ENCODE measurements at places on chromosomes 7 and 10.

DNA sequence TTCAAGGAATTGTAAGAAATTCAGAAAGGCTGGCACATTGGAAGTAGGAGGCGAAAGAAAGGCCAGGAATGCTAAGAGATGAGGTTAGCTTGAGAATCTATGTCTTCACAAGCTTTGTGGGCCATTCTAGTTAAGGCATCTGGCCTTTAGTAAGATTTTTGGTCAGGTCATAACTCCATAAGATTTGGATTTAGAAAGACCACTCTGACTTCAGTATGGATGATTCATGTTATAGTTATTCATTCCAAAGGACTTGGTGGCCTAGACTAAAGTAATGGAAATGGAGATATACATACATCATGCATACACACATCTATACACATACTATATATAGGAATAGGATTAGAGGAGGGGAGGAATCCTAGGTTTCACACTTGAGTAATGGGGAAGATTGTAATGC, 77.5 kb downstream of the SEPTIN7 start:
- peaks cover 21% of the 10 kb centered on the region for H3K4me1 ChIP-seq
- H3K27me3 ChIP-seq, result no peaks in the 10 kb centered on the region
- H3K4me3 ChIP-seq, result no peak overlapping the region
- DNase-seq, result no peak

- peaks cover 7% of the 10 kb centered on the region for H3K27me3 ChIP-seq
- peak overlapping the region; percentile 79 for H3K4me3 ChIP-seq
- H3K27ac ChIP-seq, result peak overlapping the region; percentile 78
- DNase-seq, result peak; percentile 28
- peaks cover 21% of the 10 kb centered on the region for H3K36me3 ChIP-seq
Observed at GRCh38 chr7:44489955-44490350, 505 bp downstream of the NUDCD3 start.

DNA sequence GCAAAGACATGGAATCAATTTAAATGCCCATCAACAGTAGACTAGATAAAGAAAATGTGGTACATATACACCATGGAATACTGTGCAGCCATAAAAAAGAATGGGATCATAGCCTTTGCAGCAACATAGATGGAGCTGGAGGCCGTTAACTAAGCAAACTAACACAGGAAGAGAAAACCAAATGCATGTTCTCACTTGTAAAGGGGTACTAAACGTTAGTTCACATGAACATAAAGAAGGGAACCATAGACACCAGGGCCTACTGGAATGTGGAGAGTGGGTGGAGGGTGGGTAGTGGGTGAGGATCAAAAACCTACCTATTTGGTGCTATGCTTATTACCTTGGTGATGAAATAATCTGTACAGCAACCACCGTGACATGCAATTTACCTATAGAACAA, 78.4 kb upstream of the GSDME start:
- H3K4me3 ChIP-seq, result no peak overlapping the region
- peaks cover 20% of the 10 kb centered on the region for H3K36me3 ChIP-seq
- DNase-seq, result no peak

- H3K27ac ChIP-seq, result peak overlapping the region; percentile 95
- no peaks in the 10 kb centered on the region for H3K27me3 ChIP-seq
- peaks cover 58% of the 10 kb centered on the region for H3K4me1 ChIP-seq
- DNase-seq, result no peak
- peaks cover 21% of the 10 kb centered on the region for H3K36me3 ChIP-seq
- H3K4me3 ChIP-seq, result peak overlapping the region; percentile 99
Observed at GRCh38 chr10:91797048-91797690, 1.1 kb upstream of the TNKS2 start.

DNA sequence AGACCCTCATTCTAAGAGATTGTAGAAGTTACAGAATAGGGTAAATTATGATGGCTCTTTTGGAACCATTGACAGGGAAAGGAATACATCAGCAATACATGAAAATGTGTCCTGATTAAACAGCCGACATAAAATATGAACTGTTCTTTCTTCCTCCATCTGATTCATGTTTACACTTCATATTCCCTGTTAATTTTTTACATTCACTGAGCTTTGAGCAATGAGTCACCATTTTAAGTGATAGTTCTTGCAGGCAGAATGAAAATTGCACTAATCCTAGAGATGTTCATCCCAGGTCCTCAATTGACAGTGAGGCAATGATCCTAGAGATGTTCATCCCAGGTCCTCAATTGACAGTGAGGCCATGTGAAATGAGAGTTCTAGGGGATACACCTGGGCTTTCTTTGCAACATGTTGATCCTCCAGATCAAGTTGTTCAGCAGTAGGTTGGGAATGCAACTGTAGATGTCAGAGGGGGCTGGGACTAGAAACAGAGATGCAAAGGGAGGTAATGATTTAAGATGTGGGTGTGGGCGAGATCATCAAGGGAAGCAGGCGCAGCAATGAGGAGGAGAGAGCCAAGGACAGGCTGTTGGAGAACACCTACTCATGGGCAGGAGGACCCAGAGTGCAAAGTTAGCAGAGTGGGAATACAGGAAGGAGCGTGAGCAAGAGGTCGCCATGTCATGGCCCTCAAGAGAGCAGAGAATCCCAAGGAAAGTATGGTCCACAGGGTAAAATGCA, 138.7 kb downstream of the ZNF365 start:
- H3K4me1 ChIP-seq, result peaks cover 6% of the 10 kb centered on the region
- no peak for DNase-seq
- H3K36me3 ChIP-seq, result no peaks in the 10 kb centered on the region
- no peak overlapping the region for H3K27ac ChIP-seq

DNA sequence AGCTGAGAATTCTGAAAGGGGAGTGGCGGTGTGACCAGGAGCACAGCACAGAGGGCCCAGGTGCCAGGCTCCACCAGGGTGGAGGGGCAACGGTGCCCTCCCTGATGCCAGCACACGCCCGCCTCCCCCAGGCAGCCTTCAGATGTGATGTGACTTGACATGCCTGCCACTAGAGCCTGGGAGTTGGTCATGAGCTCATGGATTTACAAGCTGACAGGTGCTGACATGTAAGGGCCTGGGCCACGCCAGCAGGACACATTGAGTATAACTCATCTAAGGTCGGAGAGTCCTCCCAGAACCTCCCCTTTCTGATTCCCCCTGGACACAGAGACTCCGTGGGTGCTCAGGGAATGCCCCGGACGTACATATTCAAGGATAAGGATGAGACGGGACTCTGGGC, 74.2 kb downstream of the LSM5 start:
- H3K4me1 ChIP-seq, result no peaks in the 10 kb centered on the region
- H3K27me3 ChIP-seq, result peaks cover 23% of the 10 kb centered on the region
- no peak overlapping the region for H3K4me3 ChIP-seq
- no peak for DNase-seq
- H3K36me3 ChIP-seq, result no peaks in the 10 kb centered on the region

- peaks cover 8% of the 10 kb centered on the region for H3K27me3 ChIP-seq
- peak overlapping the region; percentile 71 for H3K4me3 ChIP-seq
- peaks cover 16% of the 10 kb centered on the region for H3K4me1 ChIP-seq
- peaks cover 22% of the 10 kb centered on the region for H3K36me3 ChIP-seq
- peak overlapping the region; percentile 98 for H3K27ac ChIP-seq
Observed at GRCh38 chr10:132162021-132162531, 24.7 kb upstream of the DPYSL4 start.

- peaks cover 47% of the 10 kb centered on the region for H3K4me1 ChIP-seq
- peaks cover 64% of the 10 kb centered on the region for H3K36me3 ChIP-seq
- peak; percentile 46 for DNase-seq
- H3K27ac ChIP-seq, result peak overlapping the region; percentile 100
- H3K4me3 ChIP-seq, result peak overlapping the region; percentile 97
- no peaks in the 10 kb centered on the region for H3K27me3 ChIP-seq
Observed at GRCh38 chr10:3785851-3786271, 852 bp upstream of the KLF6 start.

- no peak for DNase-seq
- H3K36me3 ChIP-seq, result no peaks in the 10 kb centered on the region
- H3K27me3 ChIP-seq, result no peaks in the 10 kb centered on the region
- no peak overlapping the region for H3K27ac ChIP-seq
Observed at GRCh38 chr7:51123322-51124019, 193.1 kb downstream of the COBL start.

GRCh38 chr7:137523171-137523570, 179.6 kb upstream of the PTN start:
- no peak overlapping the region for H3K27ac ChIP-seq
- no peaks in the 10 kb centered on the region for H3K36me3 ChIP-seq
- no peaks in the 10 kb centered on the region for H3K27me3 ChIP-seq
- H3K4me3 ChIP-seq, result no peak overlapping the region

DNA sequence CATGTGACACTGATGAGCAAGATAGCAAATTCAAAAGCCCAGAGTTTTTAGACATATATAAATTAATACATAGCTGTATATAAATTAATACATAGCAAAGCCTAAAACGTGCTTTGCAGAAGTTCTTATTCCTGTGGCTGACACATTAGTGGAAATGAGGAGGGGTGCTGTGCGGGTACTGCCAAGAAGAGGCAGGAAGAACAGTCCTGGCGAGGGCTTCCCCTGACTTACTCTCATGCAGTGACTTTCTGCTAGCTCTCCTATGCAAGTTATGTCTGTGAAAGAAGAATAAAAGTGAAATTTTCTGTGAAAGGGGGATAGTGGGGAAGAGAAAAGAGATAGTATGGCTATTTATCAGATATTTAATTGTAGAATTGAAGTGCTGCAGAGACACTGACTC, 27.6 kb downstream of the TWIST1 start:
- no peak overlapping the region for H3K4me3 ChIP-seq
- H3K27me3 ChIP-seq, result no peaks in the 10 kb centered on the region
- H3K4me1 ChIP-seq, result no peaks in the 10 kb centered on the region
- no peak overlapping the region for H3K27ac ChIP-seq

DNA sequence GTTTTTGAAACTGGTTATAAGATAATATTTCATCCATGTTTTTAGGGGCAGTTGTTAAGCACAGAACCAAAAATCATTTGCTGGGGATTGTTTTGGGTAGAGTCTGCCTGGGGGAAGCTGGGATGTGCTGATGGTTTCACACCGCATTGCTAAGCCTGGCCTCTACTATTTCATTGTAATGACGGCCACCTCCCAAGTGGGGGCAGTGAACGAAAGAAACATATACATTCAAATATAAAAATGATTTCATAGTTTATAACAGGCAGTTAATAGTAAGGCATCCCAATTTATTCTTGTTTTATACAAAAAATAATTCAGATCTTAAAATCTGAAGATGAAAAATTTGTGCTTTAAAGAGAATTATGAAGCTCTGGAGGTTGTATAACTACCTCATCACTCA, 750.8 kb downstream of the REEP3 start:
- no peaks in the 10 kb centered on the region for H3K4me1 ChIP-seq
- H3K27ac ChIP-seq, result no peak overlapping the region
- no peaks in the 10 kb centered on the region for H3K36me3 ChIP-seq

DNA sequence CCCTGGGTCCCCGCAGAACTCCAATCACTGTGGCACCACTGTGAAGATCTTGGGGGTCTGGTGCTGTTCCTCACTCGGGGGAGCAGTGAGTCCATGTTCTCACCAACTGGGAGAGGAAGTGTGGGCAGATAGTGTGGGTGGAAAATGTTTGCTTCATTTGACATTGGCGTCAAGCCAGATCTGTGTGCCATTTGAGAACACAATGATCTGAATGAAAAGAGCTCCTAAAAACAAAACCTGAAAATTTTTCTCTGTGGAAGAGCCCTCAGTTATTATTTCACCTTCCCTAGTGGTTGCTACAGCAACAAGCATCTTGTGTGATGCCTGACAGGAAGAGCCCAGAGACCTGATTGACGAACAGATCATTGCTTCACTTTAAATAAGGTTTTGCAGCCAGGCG, 125.6 kb downstream of the VIPR2 start:
- no peaks in the 10 kb centered on the region for H3K36me3 ChIP-seq
- no peaks in the 10 kb centered on the region for H3K4me1 ChIP-seq
- H3K4me3 ChIP-seq, result no peak overlapping the region
- H3K27ac ChIP-seq, result no peak overlapping the region
- peaks cover 37% of the 10 kb centered on the region for H3K27me3 ChIP-seq

GRCh38 chr10:17766731-17767130, 14.7 kb downstream of the TMEM236 start:
- no peak for DNase-seq
- H3K4me3 ChIP-seq, result no peak overlapping the region
- no peaks in the 10 kb centered on the region for H3K4me1 ChIP-seq
- H3K36me3 ChIP-seq, result no peaks in the 10 kb centered on the region
- no peak overlapping the region for H3K27ac ChIP-seq

DNA sequence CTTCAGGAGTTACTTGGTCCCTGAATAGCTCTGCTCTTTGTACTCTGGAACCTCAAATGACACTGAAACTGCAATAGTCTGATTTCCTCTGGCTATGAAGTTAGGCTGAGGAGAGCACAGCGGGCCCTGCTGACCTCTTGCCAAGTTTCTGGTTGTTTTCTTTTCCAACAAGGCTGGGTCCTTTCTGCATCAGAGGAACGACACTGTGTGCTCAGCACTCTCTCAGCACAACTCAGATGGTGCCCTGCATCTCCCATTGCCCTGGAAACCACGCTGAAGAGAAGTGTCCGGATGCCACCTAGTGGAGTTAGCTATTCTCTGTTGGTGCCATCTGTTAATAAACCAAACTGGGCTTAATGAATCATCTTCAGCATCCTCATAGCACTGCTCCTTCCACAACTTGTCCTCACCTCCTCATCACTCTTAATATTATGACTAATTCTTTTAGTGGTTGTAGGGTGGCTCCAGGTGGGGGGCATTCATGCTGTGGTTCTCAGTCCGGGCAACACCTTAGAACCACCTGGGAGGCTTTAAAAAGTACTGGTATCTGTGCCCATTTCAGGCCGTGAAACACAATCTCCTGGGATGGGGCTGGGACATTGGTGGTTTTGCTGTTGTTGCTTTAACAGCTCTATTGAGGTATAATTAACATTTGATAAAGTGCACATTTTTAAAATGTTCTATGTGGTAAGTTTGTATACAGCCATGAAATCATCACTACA, 8.2 kb upstream of the EFCAB10 start:
- H3K27me3 ChIP-seq, result no peaks in the 10 kb centered on the region
- no peaks in the 10 kb centered on the region for H3K36me3 ChIP-seq
- DNase-seq, result peak; percentile 30
- no peak overlapping the region for H3K27ac ChIP-seq
- peaks cover 6% of the 10 kb centered on the region for H3K4me1 ChIP-seq
- H3K4me3 ChIP-seq, result no peak overlapping the region

DNA sequence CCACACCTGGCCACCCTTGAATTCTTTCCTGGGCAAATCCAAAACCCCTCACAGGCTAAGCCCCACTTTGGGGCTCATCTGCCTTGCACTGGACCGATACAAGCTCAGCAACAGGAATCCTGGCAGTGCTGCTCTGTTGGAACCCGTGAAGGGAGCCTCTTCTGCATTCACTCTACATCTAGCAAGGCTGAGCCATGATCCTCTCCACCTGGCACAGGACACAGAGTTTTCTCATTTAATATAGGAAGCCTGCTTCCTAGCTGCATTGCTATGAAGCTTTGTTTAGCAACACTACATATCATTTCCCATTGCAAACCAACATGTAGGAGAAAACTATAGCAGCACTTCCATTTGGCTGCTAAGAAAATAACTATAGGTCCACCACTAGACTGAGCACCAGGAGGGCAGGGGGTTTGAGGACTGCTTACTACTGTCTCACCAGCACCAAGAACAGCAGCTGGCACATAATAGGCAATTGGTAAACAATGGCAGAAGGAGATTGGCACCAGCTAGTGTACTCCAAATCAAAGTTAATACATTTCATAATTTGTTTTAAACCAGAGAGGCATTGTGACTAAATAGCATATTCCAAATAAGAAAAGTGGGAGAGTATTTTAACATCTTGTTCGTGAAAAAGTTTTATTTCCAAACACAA, 56.1 kb downstream of the CPVL start:
- H3K36me3 ChIP-seq, result no peaks in the 10 kb centered on the region
- peaks cover 16% of the 10 kb centered on the region for H3K4me1 ChIP-seq
- H3K27ac ChIP-seq, result no peak overlapping the region
- DNase-seq, result no peak
- no peak overlapping the region for H3K4me3 ChIP-seq
- peaks cover 25% of the 10 kb centered on the region for H3K27me3 ChIP-seq

- H3K27ac ChIP-seq, result peak within 1 kb of the TSS; percentile 91
- no peaks in the 10 kb centered on the region for H3K27me3 ChIP-seq
- H3K36me3 ChIP-seq, result peaks cover 28% of the 10 kb centered on the region
- peaks cover 48% of the 10 kb centered on the region for H3K4me1 ChIP-seq
- H3K4me3 ChIP-seq, result peak within 1 kb of the TSS; percentile 95
- DNase-seq, result no peak
Observed at GRCh38 chr7:3043544-3044371, at the start of gene CARD11. TSS of gene CARD11 (minus strand) at chr7:3043867. CDS start at chr7:2958506, 85,361 bp downstream.
